ENCODE measurements at places on chromosomes 1 and 21.

DNA sequence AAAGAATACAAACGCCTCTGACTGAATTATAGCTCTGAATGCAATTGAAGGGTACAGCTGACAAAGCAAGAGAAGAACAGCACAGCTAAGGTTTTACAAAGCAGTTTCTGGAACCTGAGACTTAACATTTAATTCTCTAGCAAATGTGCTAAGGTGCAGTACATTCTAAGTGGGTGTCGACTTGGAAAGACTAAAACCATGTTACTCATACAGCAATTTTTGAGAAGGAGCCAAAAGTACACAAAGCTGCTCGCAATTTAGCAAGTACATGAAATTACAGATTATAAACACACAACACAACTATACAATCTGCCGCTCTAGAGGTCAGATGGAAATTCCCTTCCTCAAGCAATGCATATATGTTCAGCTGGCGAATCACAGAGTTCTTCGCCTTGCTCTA is 121.9 kb downstream of the TIAM1 start:
- DNase-seq, result no peak

DNA sequence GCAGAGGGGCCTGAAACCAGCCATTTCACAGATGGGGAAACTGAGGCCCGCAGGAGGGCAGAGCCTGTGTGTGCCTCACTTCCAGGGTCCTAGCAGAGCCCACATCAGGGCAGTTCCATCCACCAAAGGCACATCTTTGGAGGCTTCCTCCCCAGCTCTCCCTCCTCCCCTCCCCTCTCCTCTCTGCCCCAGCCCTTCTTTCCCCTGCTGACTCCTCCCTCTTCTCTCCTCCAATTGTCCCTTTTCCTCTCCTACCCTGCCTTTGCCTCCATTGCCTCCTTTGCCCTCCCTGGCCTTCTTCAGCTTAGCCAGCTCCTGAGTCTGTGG is 56.6 kb downstream of the TMEM53 start:
- no peak for DNase-seq

GRCh38 chr1:13965770-13966398 is 265.9 kb downstream of the PRDM2 start:
- no peak for DNase-seq

DNA sequence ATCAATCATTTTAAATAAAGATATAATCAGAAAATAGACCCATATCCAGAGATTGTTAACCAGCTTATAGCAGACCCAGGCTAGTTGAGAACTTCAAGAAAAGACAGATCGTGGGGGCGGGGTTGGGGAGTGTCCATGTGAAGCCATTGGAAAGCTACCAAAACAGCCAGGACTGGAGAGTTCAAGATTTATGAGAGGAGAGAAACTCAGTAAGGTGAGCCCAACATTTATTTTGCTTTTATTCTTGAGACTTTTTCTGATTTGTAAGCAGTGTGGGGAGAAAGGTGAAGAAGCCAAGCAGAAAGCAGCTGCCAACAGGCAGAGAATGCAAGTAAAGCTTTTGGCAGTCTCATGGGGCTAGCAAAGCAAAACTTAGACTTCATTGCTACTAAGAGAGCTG is 179.9 kb downstream of the VPS13D start:
- no peak for DNase-seq

- no peak for DNase-seq
Measured at GRCh38 chr1:202956969-202957368, 1.1 kb downstream of the ADIPOR1 start.

DNA sequence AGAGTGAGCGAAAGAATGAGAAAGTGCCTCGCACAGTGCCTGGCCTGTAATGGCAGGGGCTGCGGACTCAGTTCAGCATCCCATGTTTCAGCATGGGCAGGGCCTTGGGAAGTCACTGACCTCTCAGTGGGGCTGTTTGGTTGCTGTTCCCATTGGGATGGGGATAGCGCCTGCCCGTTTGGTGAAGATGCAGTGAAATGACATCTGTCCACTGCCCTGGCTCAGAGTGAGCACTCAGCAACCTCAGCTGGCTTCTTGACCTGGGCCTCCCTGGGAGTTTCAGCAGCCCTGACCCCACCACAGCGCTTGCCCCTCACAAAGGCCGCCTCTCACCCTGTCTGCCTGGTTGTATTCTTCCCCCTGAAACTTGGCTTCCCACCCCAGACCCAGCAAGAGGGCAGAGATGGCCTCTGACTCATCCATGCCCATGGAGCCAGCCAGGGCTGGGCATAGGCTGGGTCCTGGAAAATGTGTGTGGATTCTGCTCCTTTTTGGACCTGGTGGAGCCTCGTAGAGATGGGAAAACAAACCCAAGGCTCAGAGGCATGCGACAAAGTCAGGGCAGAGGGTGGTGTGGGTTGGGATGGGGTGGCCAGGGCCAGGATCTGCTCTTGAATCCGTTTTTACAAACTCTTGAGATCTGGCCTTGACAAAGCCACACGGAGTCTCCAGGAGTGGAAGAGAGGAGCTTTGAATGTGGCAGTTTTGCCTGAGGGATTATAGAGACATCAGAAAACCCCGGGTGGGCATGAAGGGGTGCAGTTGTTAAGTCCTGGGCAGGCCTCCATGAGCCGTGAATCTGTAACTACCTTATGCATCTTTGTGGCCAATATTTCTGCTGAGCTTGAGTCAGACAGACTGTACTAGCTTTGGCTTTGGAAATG is 1.2 kb downstream of the XKR8 start:
- DNase-seq, result no peak

DNA sequence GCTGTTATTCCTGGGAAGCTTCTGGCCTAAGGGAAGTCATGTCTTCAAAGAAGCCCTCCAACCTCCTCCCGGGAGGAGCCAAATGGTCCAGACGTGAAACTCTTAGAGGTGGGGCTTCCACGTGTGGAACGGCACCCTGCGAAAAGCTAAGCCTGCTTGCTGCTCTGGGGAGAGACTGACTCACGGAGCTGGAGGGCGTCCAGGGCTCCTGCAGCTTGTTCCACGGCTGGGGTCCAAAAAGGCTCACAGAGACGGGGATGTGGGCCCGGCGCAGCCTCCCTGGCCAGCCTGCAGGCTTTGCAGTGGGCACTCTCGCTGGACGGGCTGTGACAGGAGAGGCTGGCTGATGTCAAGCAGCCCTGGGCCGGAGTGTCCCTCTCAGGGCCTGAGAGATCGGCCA is 105.1 kb downstream of the COLGALT2 start:
- no peak for DNase-seq

DNA sequence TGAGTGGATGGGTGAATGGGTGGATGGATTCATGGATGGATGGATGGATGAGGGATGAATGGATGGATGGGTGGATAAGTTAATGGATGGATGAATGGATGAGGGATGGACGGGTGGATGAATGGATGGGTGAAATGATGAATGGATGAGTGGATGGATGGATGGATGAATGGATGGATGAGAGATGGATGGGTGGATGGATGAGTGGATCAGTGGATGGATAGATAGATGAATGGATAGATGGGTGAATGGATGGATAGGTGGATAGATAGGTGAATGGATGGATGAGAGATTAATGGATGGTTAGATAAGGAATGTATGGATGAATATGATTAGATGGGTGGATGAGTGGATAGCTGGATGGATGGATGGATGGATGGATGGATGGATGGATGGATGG is 313.5 kb downstream of the NPHP4 start:
- DNase-seq, result no peak

- no peak for DNase-seq
Measured at GRCh38 chr1:12467570-12468286, 150.3 kb downstream of the DHRS3 start.

- DNase-seq, result no peak
Measured at GRCh38 chr1:29471487-29472313, 235.4 kb downstream of the PTPRU start.

DNA sequence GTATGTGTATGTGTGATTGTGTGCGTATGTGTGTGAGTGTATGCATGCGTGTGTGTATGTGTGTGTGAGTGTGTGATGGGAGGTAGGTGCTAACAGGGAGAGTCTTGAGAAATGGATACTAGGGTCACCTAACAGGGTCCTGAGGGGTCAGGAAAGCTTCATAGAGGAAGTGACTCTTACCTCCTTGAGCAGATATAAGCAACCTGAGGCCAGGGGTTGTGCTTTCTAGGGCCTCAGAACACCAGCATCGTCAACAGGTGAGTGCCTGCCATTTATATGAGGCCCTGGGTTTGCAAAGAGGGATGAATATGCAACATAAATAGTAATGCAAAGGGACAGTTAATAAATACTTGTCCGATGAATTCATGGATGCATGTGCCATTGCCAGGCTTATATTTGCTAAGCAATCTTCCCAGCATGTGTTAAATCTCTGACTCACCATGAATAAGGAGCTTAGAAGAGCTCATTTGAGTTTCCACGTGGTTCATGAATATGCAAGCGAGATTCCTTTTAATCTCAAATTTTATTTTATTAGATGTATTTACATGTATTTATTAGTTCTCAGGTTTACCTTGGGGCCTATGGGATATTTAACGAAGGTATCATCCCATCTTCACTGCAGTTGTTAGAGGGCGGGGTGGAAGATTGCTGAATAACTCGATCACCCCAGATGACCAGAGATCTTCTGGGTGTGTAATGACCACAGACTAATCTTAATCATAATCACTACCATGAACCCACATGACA is 438.3 kb downstream of the CAMTA1 start:
- no peak for DNase-seq

- no peak for DNase-seq
Measured at GRCh38 chr1:36432616-36433015, 17.6 kb downstream of the OSCP1 start.

DNA sequence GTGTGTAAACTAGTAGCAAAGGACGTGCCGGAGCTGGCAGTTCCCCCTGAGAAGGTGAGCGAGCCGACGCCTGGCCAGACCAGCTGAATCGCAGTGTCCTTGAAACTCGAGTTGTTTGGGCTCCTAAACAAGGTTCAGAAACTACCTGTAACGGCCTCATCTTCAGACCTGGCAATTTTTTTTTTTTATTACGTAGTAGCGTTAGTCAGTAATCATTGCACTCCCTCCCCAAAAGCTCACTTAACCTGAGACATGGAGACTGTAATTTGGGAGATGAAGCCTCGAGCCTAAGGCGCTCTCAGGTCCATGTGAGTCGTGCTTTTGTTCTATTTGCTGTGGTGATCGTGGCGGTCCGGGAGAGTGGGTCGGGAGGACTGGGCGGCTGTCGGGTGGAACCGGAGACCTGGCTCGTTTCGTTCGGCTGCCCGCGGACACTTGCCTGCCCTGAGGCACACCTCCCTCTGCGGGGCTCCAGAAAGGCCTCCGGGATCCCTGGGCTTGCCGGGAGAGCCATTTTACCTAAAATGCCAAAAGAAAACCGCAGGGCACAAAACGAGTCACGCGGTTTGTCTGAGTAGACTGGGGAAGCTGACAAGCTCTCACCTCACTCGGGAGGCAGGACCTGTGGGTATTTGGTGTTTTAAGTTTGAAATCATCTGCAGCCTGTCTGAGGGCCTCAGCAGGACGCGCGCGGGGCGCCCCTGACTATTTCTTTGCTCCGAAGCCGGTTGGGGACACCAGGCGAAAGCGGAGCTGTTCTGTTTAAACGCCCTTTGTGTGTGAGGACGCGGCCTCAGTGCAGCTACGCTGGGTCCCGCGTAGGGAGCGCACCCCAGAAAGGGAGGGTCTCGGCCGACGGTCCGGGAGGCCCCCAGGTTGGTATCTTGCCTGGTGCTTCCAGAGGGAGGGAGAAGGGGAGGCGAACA is 722 bp downstream of the LHX8 start:
- no peak for DNase-seq

DNA sequence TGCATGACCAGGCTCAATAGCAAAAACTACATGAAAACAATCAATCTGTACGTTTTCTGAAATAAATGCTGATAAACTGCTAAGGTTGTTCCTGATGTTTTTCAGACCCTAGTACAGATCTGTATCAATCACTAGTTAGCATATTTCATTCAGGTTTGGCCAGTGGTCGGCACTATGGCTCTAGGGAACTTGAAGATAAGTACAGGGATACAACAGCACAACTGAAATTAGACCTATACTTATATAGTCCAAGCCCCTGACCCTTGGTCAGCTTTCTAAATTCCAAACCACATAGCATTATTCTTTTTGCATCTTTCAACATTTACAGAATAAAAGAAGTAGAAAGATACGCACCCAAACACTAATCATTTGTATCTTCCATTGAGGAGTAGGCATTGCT is 142.7 kb downstream of the PLPPR4 start:
- no peak for DNase-seq

DNA sequence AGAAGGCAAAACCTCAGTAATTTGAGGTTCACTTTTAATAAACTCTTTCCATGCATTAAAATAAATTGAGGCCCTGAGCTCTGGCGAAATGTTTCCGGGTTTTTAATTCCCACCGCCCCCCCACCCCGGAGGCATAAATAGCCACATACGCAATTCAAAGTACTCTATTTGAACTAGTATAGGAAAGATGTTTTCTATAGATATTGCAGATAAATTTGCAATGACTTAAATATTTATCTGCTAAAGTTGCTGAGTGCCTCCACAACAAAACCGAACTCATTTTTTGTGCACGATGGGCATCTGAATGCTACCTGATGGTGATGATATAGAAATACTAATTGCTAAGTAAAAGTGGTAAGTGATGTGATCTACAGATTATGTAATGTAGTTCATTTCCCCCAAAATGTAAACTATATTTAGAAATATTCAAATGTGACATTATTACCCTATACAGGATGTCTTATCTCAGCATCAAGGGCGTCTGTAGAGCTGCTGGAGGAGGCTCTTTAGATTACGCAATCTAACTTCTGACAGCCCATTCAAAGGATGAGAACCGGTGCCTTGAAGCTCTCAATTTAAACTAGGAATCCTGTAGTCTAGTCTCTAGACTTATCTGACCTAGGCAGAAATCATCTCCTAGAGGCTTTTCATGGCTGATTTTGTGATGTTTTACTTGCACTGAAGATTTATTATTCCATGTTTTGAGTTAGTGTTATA is 8.5 kb downstream of the IRF2BP2 start:
- DNase-seq, result no peak

DNA sequence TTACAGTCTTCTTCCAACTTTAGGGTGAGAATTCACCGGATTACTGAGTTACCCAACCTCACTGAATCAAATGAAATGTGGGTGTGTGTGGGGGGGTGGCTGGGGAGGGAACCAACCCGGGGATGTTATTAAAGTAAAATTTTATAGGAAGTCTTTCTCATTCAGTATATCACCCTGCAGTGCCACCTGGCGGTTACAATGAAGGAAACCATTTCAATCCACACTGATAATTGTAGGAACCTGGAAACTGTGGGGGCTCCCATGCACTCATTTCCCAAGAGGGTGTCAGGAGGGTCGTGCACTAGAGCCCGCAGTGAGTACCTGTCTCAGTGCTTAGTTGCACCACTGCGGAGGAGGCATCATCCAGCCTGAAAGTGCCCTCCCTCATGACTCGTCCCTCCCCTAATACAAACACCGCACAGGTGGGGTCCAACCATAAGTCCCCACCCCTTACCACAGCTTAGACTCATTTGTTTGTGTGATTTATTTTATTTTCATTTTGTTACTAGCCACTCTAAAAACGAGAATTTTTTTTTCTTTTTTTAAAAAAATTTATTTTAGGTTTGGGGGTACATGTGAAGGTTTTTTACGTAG is 29.1 kb upstream of the IGSF5 start:
- no peak for DNase-seq

DNA sequence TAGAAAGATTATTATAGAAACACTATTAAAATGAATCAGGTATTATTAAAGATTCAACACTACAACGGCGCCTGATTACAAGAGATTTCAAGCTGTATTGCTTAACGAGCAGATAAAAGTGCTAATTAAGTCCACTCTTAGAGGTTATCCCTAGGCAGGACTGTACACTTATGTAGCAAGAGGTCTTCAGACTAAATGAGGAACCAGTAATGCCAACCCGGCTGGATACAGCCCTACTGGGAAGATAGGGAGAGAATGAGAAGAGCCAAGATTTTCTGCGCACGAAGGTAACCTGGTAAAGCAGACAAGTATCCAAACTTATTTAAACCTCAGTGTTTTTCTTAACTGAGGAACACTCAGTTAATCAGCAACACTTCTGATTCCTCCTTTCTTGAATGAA is 115.7 kb upstream of the HIVEP3 start:
- no peak for DNase-seq

All from GM12878 (cell line).